Breast epithelium (tissue), 4 donors: ENCODE measurements at places on chromosomes 5 and 9.
A peak's percentile ranks its signal among the peaks of the same experiment; 100 is the strongest.

- peak; percentile 74 for DNase-seq
Measured at GRCh38 chr9:37464426-37465248, 613 bp downstream of the ZBTB5 start.

DNA sequence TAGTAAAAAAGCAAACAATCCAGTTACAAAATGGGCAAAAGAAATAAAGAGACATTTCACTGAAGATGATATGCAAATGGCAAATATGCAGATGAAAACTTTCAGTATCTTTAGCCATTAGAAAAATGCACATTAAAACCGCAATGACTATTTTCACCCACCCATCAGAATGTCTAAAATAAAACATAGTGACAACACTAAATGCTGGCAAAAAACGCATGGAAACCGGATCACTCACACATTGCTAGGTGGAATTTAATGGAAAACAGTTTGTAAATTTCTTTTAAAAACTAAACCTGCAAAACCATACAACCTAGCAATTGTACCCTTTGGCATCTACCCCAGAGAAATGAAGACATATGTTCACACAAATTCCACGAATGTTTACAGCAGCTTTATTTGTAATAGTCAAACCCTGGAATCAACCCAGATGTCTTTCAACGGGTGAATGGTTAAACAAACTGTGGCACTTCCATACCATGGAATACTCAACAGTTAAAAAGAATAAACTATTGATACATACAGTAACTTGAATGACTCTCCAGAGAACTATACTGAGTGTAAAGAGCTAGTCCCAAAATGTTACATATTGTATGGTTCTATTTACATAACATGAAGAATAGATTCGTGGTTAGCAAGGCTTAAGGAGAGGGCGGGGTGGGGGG is 17.2 kb upstream of the PAM start:
- DNase-seq, result no peak

DNA sequence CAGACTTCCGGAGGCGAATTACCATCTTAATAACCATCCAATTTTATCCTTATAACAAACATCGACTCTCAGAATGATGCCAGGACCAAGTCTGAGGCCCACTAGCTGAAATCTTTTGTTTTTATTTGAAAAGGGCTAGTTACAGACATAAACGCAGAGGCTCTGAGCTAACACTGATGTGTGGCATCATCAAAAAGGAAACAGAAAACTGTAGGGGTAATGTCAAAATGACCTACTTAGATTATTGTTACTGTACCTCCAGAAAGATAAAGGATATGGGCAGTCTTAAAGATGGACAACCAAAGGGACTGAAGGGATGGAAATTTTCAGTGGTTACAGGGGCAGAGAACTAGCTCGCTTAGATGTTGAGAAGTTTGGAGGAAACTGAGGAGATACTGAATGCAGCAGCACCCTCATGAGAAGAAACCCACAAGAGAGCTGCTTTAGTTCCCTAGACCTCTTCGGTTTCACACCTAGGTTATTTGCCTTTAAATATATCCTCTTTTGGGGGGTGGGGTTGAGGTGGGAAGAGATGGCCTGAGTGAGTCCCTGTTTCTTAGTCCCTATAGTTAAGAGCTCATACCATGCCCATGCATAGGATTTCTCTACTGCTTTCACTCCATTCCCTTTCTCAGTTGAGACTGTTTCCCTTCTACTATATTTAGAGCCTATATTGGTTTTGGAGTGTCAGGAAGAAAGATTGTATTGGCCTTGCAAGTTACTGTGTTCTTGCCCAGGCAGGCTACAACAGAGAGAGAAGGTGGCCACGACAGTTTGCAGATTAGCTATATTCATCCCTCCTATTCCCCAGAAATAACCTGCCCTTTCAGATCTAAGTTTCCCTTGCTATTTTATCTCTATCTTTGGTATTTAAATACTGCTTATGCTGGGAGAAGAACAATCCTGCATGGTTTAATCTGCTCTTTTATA is 320.4 kb upstream of the EFNA5 start:
- no peak for DNase-seq

DNA sequence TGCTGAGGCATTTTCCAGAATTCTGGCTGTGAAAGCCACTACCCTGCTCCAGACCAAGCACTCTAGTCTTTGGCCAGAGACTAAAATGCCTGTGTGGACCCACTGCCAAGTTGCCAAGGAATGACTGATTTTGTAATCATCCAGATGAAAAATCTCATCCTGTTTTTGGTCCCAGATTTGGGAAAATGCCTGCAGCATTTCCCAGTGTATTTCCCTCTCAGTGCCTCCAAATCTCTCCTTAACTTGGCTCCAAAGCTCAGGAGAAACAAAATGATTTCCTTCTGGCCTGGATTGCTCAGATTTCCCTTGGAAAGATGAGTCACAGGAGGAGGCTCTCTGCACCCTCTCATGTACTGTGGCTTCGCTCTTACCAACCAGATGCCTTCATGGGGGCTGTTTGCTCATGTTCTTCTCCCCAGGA is 335.2 kb upstream of the TARS1 start:
- DNase-seq, result no peak

GRCh38 chr9:83986765-83987401 is 6.3 kb downstream of the RMI1 start:
- DNase-seq, result no peak

DNA sequence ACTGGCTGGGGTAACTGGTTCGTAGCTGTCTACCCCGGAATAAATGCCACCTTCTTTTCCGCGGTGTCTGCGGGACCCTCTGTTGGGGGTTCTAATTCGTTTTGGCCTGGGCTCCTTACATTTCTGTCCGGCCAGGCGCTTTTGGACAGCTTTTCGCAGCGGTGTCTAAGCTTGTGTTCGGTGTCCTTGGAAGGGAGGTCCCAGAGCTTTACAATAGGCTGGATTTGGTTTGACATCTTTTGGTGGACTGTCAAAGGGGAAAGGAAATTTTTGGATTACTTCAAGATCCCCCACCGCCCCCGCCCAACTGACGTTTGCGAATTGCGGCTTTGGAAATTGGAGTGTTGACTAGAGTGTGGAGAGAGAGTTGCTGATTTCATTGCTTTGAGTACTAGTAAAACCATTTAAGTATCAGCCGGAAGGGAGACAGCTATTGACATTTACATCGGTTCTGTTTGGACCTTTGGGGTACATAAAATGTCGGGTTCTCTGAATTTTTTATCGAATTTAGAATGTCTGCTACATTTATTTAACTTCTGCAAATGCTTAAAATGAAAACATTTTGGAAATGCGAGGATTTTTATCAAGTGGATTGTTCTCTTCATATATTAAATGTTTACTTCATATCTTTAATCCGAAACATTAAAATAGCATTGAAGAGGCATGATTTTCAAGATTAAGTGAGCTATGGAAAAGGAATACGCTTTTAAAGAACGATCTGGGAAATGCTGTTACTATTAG is 4.7 kb upstream of the PURA start:
- no peak for DNase-seq

- DNase-seq, result no peak
Measured at GRCh38 chr9:93181672-93182435, 2.1 kb upstream of the WNK2 start.

GRCh38 chr9:130128733-130129431 is 43.3 kb upstream of the NCS1 start:
- no peak for DNase-seq

- DNase-seq, result no peak
Measured at GRCh38 chr9:94811074-94811473, 84.6 kb downstream of the AOPEP start.

- DNase-seq, result no peak
Measured at GRCh38 chr5:98109561-98110006, 663.9 kb upstream of the RGMB start.

DNA sequence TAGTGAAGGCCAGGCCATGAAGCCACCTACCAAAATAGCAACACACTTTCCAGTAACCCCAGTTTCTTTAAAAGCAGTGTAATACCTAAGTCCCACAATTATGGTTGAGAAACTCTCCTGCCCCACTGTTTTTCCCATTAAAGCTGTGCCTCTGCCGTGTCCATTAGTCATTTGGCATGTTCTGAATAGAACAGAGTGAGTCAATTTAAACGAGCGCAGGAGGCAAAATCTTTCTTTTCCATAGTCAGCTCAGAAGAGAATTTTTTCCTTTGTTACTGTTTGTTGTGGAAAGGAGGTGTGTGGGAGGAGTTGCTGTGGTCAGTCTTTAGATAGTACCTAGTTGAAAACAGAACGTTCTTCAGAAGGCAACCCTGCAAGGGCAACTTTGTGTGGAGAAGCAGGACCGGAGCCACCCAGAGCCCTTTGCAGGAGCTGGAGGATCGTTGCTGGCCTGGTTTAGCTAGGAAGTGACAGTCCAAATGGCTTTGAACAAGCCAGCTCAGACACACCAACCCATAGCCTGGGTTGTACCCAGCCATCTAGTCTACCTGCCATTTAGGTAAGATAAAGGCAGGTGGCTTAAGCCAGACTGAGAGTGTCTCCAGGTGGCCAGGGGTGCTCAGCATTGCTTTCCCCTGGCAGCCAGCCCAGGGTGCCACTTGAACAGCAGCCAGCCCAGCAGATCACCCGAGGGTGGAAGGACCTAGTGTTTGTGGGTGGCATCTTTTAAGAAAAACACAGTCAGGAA is 30.4 kb downstream of the GADD45G start:
- peak; percentile 69 for DNase-seq

- no peak for DNase-seq
Measured at GRCh38 chr5:91456928-91457680, 74.0 kb upstream of the ARRDC3 start.

- DNase-seq, result no peak
Measured at GRCh38 chr9:131567910-131568309, 22.6 kb downstream of the PRRT1B start.

DNA sequence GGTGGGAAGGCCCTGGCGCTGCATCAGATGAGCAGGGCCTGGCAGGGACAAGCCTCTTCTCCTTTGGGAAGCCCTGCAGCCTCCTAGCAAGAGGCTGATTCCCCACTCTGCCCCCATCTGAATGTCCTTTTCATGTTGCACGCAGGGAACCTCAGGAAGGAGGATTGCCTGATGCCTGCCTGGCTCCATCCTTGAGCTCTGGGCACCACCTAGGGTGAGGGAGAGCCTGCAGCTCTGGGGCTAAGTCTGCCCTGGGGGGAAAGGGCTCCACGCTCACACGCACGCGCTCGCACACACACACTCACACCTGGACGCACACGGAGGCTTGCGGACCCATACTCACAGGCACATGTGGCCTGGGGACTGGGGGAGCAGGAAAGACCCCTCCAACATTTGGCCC is 86.6 kb downstream of the LMX1B start:
- peak; percentile 45 for DNase-seq

GRCh38 chr9:127204771-127205470 is 59.7 kb upstream of the GARNL3 start:
- no peak for DNase-seq

DNA sequence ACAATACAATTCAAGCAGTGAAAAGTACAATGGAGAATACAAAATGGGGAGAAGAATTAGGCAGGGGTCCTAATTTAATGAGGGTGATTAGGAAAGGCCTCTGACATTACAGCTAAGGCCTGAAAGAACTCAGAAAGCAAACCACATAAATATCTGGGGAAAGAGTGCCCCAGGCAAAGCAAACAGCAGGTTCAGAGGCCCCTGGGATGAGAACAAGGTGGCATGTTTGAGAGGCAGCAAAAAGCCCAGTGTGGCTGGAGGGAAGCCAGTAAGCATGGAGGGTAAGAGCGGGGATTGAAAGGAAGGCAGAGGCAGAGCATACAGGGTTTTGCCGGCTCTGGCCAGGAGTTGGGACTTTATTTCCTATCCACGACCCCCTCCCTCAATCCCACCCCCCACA is 33.4 kb upstream of the VDAC1 start:
- no peak for DNase-seq

GRCh38 chr5:37662789-37663485 is 176.9 kb downstream of the GDNF start:
- no peak for DNase-seq

GRCh38 chr9:14296495-14297113 is 17.3 kb downstream of the NFIB start:
- no peak for DNase-seq
